ENCODE measurements at places on chromosomes 1 and 21.

DNA sequence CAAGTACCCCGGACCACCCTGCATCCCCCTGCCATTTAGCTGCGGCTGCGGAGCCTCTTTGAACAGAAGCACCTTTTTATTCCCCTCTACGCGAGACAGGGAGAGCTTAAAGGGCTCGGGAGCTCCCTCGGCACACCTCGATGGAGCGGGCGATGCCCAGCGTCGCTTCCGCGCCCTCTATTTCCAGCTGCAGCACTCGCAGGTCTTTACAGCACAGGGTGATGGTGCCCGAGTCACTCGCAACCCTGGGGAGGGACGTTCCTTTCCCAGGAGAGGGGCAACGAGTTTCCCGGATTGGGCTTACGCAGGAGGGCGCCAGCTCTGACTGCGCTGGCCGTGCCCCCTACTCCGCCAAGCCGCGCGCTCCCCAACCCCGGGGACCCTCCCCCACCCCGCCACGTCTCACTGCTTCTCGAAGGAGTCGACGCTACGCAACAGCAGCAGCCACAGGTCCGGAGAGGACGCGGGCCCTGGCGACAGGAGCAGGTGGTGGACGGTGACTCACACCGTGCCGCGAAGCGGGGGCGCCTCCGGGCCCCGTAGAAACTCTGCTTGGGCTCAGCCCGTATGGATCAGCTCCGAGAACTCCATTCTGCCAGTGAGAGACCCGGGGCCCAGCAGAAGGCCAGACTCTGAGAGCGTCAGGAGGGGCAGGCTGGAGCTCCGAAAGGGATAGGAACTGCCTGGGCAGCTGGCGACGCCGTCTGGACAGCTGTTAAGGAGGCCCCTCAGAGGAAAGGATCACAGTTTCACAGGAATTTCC, 5.8 kb upstream of the FAM167B start:
- DNase-seq, result no peak

DNA sequence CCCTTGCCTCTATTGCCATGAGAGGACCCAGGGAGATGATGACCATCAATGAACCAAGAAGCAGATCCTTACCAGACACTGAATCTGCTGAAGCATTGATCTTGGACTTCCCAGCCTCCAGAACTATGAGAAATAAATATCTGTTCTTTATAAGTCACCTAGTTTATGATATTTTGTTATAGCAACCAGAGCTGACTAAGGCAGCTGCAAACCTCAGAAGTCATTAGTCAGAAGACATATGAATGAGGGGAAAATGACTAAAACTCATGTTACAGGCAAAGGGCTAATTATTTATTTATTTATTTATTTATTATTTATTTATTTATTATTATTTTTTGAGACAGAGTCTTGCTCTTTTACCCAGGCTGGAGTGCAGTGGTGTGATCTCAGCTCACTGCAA, 321.1 kb downstream of the TGFB2 start:
- DNase-seq, result no peak

DNA sequence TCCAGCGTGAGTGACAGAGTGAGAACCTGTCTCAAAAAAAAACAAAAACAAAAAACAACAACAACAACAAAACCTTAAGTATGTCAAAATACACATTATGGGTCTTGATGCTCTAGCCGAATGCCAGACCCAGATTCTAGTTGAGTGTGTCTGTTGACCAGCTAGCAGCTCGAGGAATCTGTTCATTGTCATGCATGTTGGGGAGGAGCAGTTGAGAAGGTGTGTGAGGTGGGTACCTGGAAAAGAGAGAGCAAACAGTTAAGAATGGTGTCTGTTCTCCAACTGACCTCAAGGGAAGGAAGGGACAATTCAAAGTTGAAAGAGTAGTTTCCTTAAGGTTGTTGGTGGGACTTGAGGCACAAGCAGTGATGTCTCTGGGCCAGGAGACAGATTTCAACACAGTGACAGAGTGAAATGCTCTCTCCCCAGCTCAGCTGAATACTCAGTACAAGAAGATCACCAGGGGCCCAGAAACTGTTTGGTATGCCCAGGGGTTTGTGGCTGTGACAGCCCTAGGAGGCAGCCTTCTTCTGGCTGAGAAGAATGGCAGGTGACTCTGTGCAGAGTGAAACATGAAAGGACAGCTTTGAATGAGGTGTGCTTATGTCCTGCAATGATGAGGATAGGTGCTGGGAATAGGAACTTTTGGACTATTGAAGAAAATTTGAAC, 14.4 kb upstream of the POU2F1 start:
- DNase-seq, result no peak

GRCh38 chr1:208093754-208094719, 150.1 kb downstream of the PLXNA2 start:
- peak; percentile 58 for DNase-seq

- no peak for DNase-seq
Observed at GRCh38 chr1:208709981-208710380, 465.8 kb upstream of the PLXNA2 start.

DNA sequence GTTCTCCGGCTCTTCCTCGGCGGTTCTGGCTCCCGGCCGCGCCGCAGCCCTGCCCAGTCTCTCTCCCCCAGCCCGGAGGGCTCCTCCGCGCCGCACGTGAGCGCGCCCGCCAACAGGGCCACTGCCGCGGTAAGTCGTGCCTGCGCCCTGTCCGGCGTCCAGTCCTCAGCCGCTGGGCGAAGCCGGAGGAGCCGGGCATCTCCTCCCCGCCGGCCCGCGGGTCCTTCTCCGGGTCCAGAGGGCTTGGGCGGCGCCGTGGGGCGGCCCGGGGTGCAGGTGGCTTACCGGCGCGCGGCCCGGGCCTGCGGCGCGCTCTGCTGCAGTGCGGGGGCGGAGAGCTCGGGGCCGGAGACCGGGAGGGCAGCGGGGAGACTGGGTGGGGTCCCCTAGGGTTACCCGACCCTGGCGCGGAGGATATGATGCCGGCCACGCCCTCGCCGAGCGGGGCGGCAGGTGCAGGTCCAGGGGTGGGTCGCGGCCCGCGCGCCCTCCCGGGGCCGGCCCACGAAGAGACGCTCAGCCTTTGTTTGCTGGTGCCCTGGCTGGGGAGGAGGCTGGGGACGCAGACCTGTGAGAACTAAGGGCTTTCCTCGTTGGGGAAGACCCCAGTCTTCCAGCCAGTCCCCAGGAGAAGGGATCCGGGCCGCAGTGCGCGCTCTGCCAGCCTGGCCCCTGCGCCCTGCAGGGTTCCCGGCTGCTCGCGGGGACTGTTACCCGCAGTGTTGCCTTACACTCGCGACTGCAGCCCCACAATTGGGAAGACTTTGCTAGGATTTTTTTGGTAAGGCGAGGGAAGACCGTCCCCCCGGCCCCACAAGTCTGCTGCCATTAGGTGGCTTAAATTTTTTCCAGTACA, at the start of gene DOP1B:
DOP1B (plus strand) TSS at position 10 of the 856 bp plus-strand sequence. CDS start 7,910 bp downstream, outside the sequence.
- DNase-seq, result no peak

DNA sequence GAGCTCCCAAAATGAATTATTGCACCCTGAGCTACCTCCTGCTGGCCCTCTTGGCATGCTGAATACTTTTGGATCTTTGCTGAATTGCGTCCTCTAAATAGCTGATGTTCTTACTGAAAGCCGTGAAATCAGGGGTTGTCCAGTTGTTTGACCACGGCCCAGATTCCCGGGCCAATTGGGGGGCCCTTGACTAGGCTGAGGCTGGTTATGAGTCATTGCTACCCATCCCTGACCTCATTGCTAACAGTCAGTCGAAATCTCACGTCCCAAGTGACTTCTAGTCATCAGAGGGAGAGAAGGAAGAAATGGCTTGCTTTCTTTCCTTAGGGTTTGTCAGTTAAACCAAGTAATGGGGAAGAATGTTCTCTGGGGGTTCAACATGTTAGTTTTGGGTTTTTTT, 37.4 kb downstream of the SMYD2 start:
- DNase-seq, result peak; percentile 36

Data from inflammatory macrophage treated with lipopolysaccharide for 4 hours (primary cell).